ENCODE measurements at places on chromosomes 2 and 18. TPM values are rescaled to one million over a fixed set of nuclear protein-coding genes. Genes with fewer than 3 reads are reported as not detected.

The TACR1 gene
- total RNA-seq: 0.09 TPM

- DNase-seq: no peak
Measured at GRCh38 chr2:199370150-199370780, 87.5 kb downstream of the SATB2 start.

The IL1R1 gene
- total RNA-seq: 142 TPM

DNA sequence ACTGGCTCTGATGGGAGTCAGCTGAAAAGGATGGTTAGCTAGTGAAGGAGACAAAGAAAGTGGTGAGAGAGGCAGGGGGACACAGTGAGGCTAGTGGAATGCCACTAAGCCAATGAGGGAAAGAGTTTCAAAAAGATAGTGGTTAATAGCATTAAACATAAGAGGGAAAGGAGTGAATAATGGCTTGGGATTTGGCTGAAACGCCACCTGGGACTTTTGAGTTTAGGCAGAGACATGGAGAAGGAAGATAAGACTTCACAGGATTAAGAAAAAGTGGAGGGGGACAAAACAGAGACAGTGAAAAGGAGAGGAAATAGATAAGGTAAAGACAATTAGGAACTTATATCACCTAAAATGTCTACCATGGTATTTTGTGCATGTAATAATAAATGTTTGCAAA is 6.9 kb downstream of the CD28 start:
- DNase-seq: no peak

- no peak for DNase-seq
Measured at GRCh38 chr2:171712051-171712450, 24.8 kb downstream of the DYNC1I2 start.

GRCh38 chr18:13359210-13359609 is 140.7 kb downstream of the LDLRAD4 start:
- no peak for DNase-seq

DNA sequence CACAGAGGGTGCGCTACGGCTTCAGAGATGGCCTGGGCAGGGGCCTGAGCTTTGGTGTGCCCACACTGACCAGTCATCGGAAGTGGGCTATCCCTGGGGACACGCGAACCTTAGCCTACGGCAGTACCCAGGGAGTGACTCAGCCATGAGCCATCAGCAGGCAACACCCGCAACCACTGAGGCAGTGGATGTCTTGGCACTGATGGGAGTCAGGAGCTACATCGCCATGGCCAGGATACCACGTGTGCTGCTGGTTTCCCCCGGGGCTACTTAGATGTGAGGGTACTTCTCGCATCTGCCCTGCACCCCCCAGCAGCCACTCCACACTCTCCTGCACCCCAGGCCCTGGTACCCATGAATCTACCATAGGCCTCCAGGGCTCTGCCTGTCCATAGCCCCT is 12.8 kb upstream of the HPCAL1 start:
- no peak for DNase-seq

The RBM45 gene
- total RNA-seq: 11.5 TPM

The PTPRN gene
- not detected for total RNA-seq

The SATB2 gene
- 4.0 TPM for total RNA-seq

DNA sequence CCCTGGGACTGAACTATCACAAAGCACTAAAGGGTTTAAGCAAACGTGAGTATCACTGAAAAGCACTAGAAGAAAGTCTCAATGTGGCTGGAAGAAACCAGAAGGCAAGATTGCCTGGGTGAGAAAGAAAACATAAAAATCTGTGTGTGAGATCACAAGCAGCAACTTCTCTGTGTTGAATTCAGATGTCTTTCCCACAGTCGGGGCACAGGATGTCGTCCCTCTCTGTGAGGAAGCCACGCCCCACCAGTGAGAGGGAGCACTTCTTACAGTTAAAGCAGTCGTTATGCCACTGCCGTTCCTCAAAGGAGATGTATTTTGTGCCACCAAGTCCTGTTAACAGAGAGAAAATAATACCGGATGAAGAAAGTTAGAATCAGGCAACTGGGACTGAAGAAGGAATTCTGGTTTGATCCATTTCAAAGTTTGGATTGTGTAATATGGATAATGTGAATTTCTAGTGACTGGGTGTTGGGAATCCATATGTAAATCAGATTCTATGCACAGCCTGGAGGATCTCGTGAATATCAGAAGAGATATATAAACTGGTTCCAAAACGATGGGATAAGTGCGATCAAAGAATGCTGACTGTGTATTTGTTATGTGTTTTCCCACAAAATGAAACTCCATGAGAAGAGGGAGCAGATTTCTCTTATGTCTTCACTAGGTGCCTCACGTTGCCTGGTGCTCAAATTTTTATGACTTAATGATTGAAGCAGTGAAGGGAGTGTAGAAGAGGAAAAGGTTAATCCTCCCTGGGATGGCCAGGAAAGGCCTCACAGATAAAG is 24.0 kb downstream of the C2orf49 start:
- DNase-seq: no peak

DNA sequence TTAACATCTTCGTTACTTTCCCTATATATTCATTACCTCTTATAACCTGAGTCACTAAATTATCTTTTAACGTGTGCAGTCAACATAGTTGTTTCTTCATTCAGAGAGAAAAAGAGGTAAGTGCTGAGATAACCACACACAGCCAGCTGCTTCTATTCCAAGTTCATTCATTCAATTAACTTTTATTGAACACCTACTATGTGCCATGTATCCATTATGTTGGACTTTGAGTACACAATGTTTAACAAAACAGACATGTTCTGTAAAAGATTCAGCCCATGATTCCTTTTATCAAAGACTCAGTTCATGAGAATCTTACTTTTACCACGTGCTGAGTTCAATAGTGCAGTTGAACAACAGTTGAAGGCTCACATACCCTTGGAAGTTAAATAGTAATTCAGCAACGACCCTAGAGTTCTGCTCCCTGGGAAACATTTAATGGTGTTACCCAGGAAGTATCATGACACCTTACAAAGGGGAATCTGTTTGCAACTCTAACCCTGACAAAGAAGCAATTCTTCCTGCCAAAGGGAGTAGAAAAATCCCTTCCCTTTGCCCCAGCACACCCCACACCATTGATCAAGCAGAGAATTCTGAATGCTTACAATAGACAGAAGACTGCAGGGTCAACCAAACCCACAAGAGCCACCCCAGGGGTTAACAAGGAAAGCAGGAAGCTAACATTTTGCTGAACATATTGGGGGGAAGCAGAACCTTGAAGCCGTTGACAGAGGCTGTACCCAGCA is 595.8 kb downstream of the STK39 start:
- no peak for DNase-seq

The KCNE4 gene
- total RNA-seq: 2.4 TPM

The NPPC gene
- total RNA-seq: not detected

GRCh38 chr2:10460366-10460796 is 12.3 kb upstream of the ODC1 start:
- DNase-seq: no peak

- DNase-seq: no peak
Measured at GRCh38 chr18:1370552-1370951, 465.9 kb downstream of the ADCYAP1 start.

DNA sequence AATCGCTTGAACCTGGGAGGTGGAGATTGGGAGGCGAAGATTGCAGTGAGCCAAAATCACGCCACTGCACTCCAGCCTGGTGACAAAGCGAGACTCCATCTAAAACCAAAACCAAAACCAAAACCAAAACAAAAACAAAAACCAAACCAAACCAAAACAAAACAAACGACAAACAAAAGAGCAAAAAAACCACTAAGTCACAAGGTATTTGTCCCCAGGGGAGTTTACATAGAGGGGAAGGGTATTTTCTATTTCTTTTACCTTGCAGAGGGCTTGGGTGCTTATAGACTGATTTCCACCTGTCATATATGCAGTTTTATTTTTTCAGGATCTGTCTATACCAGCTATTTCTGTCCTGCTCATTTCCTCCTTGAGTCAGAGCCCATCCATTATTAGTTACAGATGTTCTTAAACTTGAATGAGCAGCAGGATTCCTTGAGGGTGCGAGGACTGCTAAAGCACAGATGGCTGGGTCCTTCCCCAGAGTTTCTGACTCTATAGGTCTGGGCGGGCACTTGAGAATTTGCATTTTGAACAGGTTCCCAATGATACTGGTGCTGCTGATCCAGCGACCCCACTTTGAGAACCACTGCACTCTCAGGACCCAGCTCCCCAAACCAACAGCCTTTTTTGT is 102.2 kb upstream of the UXS1 start:
- DNase-seq: no peak

- no peak for DNase-seq
Measured at GRCh38 chr2:31384771-31385276, 29.7 kb downstream of the XDH start.

GRCh38 chr2:19043893-19044292 is 314.5 kb downstream of the OSR1 start:
- DNase-seq: no peak

DNA sequence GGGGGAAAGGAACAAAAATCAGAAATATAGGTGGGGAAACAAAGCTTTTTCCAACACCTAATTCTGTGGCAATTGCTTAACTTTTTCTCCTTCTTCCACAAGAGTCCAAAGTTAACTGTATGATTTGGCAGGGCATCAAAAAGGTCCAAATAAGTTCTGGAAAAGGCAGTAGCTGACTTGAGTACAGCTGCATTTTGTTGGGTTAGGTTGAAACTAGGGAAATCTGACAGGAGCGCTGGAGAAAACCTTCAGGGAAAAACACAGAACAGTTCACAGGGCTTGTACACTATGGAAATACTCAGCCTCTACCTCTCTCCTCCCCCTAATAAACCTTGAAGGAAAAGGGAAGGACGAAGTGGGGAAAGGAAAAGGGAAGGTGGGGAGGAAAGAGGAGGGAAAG is 438.6 kb downstream of the ZEB2 start:
- DNase-seq: no peak

GRCh38 chr18:54805571-54806334 is 22.5 kb upstream of the RAB27B start:
- DNase-seq: no peak

DNA sequence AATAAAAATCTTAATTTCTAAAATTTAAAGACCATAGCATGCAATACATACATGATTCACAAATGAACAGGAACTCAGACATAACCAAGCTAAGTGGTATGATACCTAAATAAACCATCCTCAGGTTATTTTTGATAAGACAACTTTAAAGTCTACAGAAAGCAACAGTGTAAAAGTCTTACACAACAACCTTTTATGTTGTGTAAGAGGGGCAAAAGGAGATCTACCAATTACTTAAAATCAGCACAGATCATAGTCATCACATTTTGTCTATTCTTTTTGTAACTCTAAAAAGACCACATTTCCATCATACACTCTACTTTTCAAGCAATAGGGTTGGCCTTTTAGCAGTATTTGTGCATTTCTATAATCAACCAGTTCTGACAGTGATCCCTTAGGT is 16.3 kb downstream of the SP3 start:
- no peak for DNase-seq

GRCh38 chr18:11147371-11147951 is 1.9 kb downstream of the PIEZO2 start:
- no peak for DNase-seq

All from left lung (tissue), 14 donors.